CD8-positive, alpha-beta T cell (primary cell): ENCODE measurements at places on chromosomes 6 and 20.

GRCh38 chr6:31791324-31792089 lies 4.0 kb downstream of the VARS1 start:
- peak; percentile 60 for DNase-seq

DNA sequence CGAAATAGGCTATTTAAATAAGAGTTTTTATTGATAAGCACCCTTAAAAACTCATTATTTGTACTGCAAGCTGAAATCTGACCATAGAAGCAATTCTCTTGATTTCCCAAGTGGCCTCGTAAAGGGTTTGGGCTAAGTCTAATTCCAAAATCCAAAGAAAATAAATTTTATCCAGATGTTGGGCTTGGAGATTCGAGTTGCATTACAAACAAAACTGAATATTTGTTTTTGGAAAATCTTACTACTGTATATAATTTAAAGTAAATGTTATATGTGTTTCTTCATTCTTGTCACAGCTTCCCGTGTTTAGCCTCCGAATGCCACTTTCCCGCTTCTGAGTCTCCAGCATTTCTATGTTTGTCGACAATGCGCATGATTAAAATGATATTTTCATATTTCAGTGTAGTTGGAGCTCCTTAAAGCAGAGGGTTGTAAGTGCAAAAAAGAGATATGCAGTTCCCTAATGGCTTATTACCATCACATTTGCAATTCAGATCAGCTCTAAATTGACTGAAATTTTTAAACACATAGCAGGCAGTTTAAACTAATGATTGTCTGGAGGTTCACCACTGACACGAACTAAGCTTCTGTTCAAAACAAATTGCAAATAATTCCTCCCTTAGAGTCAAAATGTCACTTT lies 47.0 kb downstream of the PRL start:
- DNase-seq = no peak

GRCh38 chr20:20358801-20359200 lies 9.1 kb upstream of the INSM1 start:
- no peak for DNase-seq

- no peak for DNase-seq
Measured at GRCh38 chr6:149216459-149216858, 101.1 kb upstream of the TAB2 start.

DNA sequence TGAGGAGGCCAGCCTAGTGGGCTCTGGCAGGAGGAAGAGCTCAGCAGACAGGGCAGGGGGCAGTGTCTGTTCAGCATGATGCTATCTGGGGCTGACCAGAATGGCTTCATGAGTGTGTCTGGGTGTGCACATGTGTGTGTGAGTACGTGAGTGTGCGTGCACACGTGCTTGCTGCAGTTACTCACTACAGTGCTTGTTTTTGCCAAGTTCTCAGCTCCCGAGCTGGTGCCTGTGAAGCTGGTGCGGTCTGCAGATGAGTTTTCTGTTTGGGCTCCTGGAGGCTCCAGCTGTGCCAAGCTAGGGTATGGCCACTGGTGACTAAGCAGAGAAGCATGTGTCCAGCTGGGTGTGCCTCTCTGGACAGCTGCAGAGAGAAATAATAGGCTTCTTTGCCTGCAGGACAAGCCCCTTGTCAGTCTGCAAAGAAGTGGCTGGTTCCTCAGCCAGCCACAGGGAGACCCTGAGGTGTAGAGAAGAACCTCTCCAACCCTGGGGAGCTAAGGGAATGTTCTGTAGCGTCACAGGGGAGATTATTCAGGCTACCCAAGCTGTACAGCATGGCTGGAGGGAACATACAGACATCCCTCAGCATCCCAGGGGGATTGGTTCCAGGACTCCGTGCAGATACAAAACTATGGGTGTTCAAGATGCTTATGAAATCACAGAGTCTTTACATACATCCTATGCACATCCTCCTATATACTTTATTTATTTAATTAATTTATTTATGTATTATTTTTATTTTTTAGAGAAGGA lies 40.2 kb upstream of the FAM50B start:
- no peak for DNase-seq

GRCh38 chr20:23048283-23049200 lies 930 bp downstream of the THBD start:
- peak; percentile 29 for DNase-seq
